ENCODE measurements at places on chromosomes 6 and 20.

GRCh38 chr6:92810913-92811312 is 608.4 kb downstream of the EPHA7 start:
- DNase-seq, result peak; percentile 79

DNA sequence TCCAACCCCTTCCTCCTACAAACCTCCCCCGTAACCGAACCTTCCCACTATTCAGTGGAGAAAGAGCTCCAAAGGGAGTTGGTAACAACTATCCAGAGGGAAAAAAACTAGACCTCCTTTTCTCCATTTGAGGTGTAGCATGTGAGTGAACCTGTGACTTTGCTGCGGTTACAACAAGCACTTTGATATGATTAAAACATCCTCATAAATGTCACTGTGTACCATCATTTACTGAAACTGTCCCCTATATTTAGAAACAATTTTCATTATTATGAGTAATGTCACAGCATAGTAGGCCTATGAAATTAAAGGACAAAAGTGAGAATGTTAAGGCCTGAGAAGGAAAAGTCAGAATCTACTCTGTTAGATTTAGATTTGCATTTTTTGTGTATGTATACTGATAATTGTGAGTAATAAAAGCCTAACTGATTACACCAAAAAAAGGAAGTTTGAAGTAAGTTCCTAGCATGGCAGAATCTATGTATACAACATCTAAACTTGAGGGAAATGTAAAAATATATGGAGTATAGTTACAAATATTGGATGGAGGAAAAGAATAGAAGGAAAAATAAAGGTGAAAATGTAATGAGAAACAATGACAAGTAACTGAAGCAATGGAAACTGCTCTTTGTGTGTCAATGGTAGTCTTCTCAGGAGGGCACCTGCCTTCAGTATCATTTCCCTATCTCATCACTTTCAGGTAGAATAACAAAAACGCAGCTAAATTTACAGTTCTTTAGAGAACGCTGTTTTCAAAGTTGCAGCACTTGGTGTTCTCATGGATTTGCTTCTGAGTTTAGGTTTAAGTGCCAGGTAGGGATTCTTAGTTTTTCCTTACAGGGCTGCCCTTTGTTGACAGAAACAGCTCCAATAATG is 145.9 kb downstream of the IMPG1 start:
- DNase-seq, result no peak

DNA sequence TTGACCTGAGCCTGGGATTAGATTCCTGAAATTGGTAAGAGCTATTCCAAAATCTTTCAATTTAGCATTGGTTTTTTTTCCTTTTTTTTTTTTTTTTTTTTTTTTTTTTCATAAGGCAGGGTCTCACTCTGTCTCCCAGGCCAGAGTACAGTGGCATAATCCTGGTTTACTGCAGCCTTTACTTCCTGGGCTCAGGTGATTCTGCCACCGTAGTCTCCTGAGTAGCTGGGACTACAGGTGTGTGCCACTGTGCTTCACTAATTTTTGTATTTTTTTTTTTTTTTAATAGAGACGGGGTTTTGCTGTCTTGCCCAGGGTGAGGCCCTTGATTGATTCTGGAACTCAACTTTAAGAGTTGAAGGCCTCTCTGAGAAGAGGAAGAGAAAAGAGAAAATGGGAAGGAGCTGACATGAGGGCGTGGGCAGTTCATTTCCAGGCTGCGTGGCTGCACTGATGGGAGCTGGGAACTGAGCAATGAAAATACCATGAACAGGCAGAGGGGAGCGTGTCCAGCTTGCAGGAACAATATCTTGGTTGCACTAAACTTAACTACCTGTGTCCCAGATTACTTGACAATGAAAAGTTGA is 24.6 kb downstream of the KDM1B start:
- DNase-seq, result no peak

DNA sequence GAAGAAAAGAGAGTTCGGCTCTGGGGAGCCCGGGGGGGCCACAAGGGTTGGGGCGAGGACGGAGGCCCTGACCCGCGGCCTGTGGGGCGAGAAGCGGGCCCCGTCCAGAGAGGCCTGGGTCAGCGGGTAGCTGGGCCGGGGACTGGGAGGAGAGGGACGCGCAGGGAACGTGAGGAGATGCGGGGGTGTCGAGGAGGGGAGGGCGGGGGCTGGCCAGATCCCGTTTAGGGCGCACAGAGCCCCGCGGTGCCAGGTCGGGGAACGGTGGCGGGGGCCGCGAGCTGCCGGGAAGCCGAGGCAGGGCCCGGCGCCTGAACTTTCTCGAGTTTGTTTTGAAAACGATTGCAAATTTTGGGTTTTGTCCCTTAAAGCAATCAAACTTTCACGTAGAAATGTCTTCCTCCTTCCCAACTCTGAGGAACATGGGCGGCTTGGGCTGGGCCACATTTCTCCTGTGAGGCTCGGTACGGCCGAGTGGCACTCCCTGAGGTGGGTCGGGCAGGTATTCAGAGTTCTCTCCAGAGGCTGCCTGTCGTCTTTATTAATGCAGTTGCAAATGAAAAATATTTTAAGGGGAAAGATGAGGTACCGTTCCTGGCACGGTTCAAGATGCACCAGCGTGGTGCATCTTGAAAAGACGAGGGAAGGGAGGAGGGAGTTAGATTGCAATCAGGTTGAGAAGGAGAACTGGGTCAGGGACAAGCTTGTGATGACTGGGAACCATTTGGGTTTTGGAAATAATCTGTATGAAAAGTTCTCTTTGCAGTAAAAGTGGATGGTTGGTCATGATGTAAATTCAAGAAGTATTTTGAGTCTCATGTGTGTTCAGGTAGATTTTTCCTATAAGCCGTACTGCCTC is 972 bp downstream of the RNF8 start:
- peak; percentile 75 for DNase-seq

GRCh38 chr6:44278315-44278714 is 8.1 kb downstream of the TMEM151B start:
- no peak for DNase-seq
